Activated CD4-positive, alpha-beta T cell treated with anti-CD3 and anti-CD28 coated beads, Interleukin-2, amount 50 U/mL, for 4 hours (primary cell): ENCODE measurements at places on chromosomes 11 and 22.

- DNase-seq = no peak
Observed at GRCh38 chr22:35558031-35558430, 17.4 kb downstream of the RASD2 start.

GRCh38 chr11:69642913-69643632, 2.1 kb downstream of the CCND1 start:
- DNase-seq = peak; percentile 67

DNA sequence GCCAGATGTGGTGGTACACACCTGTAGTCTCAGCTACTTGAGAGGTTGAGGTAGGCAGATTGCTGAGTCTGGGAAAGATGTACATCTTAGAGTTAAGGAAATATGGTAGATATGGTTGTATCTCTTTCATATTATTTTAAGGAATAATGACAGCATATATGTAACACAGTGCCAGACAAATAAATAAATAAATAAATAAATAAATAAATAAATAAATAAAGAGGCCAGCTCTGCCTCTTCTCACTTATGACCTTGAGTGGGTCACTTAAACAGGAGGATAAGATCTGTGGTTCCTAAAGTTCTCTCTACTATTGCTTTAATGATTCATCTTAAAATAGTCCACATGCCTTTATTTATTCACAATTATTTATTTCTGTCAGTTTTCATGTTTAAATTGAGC, 890.9 kb upstream of the TENM4 start:
- DNase-seq = no peak

GRCh38 chr11:96483374-96483955, 93.7 kb downstream of the JRKL start:
- DNase-seq = no peak

DNA sequence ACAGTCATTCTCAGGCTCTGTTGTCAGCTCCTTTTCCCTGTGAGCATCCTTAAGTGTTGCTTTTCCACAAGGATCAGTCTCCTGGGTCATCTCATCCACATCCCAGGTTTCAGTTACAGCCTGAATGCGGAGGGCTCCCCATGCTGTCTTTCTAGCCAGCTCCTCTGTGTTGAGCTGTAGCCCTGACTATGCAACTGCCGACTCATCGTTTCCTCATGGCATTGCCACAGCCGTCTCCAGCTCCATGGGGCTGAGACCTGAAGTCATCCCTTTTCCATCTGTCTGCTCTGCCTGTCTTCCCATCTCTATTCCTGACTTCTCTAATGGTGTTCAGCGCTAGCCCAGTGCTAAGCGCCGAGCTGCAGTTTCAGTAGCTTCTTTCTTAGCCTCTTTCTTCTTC, 11.8 kb downstream of the SAMM50 start:
- no peak for DNase-seq

DNA sequence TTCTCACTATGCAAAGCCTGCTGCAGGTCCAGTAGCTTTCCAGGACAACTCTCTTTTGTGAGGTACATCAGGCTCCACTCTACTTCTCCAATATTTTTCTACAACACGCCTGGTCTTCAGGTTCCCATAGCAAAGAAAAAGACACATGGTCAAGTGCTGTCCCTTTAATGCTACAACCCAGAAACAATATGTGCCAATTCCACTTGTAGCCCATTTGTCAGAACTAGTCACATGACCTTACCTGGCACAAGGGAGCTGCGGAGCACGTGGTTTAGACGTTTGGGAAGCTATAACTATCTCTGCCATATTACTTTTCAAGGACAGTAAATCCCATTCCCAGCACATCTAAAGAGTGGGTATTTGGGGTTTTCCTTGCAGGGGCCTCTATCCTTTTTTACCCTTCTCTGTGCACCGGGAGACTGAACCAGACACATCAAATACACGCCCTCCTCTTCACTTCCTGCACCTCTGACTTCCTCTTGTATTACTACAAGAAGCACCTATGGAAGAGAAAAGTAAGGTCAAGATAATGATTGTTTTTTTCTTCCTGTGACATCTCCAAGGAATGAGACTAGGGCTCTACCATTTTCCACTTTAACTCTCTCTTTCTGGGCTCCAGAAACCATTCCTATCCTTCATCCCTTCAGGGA, 237.6 kb downstream of the ETS1 start:
- no peak for DNase-seq

DNA sequence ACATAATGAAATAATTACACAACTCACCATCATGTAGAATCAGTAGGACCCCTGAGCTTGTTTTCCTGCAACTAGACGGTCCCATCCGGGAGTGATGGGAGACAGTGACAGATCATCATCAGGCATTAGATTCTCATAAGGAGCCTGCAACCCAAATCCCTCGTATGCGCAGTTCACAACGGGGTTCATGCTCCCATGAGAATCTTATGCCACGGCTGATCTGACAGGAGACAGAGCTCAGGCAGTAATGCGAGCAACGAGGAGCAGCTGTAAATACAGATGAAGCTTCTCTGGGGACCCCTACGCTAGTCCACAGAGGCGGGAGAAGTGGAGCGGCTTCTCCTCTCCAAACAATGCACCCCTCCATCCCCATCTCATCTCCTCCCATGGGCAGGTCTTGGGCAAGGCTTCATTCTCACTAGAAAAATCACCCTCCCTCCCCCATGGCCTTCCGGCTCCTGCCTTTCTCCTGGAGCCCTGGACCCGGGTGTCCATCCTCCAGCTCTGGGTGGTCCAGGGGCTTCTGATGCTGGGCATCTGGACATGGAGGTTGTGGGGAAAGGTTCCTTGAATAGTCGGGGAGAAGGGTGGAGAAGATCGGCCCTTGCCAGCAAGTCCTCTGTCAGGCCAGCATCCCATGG, 16.2 kb upstream of the RAC2 start:
- DNase-seq = no peak

GRCh38 chr11:111310723-111311122, 12.4 kb downstream of the POU2AF3 start:
- DNase-seq = no peak

- DNase-seq = no peak
Observed at GRCh38 chr11:111441443-111441842, 62.4 kb upstream of the POU2AF1 start.

- DNase-seq = no peak
Observed at GRCh38 chr11:46279126-46280099, 2.0 kb downstream of the CREB3L1 start.

DNA sequence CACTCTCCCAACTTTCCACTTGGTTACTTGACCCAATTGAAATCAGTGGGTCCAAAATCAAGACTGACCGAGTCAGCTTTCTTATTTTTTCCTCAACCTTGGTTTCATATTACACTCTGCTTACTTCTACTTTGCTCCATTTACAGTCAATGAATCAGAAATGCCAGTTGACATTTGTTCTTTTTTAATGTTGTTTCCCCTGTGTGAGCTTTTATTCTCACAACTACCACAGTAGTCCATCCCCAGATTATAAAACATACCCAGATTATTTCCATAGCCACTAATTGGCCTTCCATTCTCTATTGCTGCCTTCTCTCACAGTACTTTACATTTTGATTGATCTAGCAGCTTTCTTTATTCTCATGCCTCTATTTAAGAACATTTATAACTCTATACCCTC, 50.0 kb downstream of the DNAJC24 start:
- DNase-seq = no peak

DNA sequence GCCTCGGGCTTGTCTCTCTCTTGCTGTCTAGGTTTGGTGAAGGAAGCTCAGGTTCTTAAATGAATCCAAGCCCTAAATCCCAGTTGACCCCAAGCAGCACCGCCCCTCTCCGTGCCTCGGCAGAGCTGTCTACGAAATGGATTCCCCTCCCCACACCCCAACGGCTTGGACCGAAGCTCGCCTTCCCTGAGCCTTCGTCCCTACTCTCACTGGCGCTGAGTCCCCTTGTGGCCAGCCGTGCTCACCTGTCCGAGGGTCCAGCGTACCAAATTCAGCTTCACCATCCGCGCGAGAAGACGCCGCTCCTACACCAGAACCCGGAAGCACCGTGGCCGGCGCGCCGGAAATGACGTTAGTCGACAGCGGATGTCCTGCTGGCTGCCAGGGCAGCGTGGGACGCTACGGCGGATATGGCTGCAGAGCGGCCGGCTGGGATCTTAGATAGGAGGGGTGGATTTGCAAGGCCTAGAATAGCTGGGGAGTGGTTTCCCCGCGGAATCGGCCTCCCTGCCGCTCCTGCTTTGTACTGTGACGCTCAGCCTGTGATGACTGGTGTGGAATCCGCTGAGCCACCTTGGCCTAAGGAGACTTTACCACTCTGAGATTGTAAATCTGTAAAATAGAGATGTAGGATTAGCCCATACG, at the start of gene TFIP11:
Gene TFIP11 (minus strand): TSS at position 325 of the 645 bp plus-strand sequence. CDS start 2,201 bp downstream, outside the sequence.
- DNase-seq = peak; percentile 88

- DNase-seq = no peak
Observed at GRCh38 chr11:62889484-62890437, 9.1 kb downstream of the SLC3A2 start.

- no peak for DNase-seq
Observed at GRCh38 chr11:110076371-110076965, 16.7 kb upstream of the ZC3H12C start.

- DNase-seq = no peak
Observed at GRCh38 chr22:30909306-30909705, 59.3 kb downstream of the MORC2 start.

GRCh38 chr11:118295815-118296454, 8.6 kb upstream of the CD3E start:
- DNase-seq = peak; percentile 62

GRCh38 chr11:70804139-70804837, 406.0 kb downstream of the CTTN start:
- no peak for DNase-seq

- DNase-seq = no peak
Observed at GRCh38 chr11:12705874-12706273, 31.7 kb downstream of the TEAD1 start.

DNA sequence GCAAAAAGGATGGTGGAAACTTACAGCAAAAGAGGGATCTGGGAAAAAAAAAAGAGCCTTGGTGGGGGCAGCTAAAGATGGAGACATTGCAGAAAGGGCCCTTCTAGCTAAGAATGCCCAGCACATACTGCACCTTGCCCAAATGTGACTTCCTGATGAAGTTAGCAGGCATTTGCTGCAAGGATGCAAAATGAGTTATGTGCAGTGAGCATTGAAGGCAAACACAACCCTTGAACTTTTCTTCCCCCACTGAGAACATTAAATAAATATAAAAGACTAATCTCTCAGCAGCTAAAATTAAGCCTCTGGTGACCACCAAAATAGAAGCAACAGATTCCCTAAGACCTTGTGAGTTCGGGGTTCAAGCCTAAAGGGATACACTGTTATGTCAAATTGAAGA, 129.9 kb downstream of the ARL14EP start:
- DNase-seq = no peak

- DNase-seq = no peak
Observed at GRCh38 chr11:123544631-123545375, 109.6 kb downstream of the SCN3B start.

DNA sequence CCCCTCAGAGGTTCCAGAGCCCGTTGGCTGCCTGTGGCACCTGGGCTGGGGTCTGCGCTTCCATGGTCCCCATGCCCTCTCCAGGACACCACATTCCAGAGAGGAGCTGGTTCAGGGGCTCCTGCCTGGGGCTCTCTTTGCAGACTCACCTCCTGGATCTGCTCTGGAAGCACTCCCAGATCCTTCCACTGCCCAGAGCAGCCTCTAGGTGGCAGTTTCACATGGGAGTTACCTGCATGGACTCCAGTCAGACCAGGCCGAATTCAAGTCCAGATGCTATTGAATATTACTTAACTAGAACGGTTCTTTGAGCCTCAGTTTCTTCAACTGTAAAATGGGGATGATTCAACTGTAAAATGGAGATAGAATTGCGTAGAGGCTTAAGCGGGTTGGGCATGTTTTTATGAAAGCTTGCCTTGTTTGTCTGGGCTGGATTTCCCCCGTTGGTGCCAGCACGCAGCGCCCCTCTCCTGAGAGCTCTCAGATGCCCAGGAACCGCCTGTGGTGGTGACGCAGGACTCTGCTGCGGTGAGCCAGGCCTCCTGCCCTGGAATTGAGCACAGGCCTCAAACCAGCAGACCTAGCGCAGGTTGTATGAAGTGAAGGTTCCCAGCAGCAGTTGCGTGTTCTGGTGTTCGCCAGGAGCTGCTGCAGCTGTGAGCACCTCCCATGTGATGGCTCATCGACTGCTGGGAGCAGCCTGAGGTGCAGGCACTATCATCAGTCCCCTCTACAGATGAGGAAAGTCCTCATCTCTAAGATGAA, 44.2 kb downstream of the LMO1 start:
- no peak for DNase-seq

- no peak for DNase-seq
Observed at GRCh38 chr11:75264971-75265370, 24.4 kb downstream of the TPBGL start.

GRCh38 chr11:70845591-70846041, 406.8 kb downstream of the SHANK2 start:
- no peak for DNase-seq
